T-helper 9 cell (primary cell): ENCODE measurements at places on chromosomes 2 and 18.

DNA sequence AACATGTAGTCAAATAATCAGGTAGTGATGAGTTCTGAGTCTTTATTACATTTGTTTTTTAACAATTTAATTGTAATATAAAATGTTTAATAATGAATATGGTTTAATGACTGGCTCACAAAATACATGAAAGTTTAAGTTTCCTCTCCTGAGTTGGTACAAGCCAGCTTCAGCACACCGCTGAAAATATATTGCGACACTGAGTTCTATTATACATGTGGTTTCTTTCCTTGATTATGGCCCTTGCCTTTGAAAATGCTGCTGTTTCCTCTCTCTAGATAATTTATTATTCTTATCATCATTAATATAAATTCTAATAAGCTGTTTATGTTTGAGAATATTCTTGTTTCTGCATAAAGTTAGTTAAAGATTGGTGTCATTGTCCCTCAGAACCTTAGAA is 249.3 kb downstream of the PARD3B start:
- no peak for DNase-seq

DNA sequence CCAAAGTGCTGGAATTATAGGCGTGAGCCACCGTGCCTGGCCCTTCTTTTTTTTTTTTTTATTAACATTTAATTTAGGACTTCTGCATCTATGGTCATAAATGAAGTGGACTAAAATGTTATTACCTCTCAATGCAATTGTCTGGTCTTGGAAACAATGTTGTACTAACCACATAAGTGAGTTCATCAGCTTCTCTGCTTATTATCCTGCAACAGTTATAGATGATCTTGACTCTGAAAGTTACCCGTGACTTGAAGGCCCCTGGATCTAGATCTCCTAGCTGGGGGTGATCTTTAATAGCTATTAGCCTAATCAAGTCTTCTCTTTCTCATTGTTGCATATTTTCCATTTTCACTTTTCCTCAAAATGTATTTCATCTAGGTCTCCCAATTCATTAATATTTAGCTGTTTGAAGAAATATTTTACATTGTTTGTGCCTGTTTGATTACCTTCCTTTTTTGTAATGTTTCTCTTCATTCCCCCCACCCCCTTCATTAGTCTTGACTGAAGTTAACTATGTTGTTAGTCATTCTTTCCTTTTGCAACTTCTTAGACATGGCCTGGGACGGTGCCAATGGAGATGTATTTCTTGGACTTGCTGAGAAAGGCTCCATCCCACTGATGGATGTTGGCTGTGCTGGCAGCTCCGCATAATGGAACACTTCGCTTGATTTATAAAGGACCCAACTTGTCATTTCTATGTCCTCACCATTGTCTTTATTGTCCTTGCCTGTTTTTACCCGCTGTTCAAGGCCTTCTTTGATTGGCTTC is 141.6 kb upstream of the RIOK3 start:
- no peak for DNase-seq

DNA sequence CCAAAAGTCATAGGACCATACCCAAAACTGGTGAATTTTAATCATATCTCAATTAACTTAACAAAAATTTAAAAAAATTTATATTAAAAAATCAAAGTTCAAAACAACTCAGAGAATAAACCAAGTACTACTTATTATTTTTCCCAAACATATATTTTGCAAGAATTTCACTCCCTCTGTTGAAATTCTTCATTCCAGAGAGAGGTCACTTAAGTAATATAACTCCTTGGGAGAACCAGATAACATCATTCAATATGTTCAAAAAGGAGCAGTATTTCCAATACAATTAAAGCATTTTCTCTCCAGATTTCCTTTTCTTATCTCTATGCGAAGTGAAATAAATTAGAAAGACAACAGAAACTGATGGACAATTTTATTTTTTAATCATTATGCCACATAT is 165.9 kb upstream of the RND3 start:
- no peak for DNase-seq

DNA sequence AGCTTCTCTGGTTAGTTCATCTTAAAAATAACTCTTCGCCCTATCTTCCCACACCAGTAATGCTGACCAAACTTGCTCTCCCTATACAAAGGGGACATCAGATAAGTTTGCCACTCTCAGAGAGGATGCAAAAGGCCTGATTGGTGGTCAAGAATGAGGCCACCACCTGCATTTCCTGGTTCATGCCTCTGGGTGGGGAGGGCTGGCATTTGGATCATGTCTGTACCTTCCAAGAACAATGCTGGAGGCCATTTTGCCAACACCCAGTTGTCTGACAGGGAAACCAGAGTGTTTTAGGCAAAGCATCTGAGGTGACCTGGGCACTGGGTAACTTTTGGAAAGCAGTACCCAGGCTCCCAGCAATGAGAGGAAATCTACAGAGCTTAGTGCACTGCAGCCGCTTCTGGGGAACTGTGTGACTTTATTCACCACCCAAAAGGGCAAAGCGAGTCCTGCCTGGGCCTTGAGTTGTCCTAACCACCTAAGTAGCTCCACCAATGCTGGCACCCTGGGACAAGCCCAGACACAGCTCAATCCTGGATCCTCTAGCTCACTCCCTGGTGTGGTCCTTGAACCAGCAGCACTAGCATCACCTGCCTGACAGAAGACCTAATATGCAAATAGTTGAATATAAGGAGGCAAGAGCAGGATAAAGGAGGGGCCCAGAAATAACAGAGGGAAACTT is 35.1 kb downstream of the CAPN13 start:
- DNase-seq = no peak

GRCh38 chr2:207854484-207855440 is 85.1 kb upstream of the FZD5 start:
- DNase-seq = no peak

DNA sequence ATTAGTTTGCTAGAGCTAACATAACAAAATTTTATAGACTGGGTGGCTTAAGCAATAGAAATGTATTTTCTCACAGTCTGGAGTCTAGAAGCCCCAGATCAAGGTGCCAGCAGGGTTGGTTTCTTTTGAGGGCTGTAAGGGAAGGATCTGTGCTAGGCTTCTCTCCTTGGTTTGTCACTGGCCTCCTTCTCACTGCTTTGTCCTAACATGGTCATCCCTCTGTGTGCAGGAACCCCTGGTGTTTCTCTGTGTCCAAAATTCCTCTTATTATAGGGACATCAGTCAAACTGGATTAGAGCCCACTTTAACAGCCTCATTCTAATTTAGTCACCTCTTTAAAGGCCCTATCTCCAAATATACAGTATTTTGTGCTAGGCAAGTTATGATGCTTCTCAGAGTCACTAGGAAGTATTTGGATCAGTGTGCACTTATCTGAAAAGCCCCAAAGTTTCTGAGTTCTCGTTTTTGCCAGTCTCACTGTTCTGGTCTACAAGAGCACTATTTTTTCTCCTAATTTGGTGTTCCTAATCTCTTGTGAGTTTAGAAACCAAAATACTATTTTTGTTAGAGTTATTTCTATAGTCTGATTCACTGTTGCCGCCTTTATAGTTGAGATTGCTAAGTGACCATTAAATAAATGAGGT is 29.0 kb downstream of the ZC3H6 start:
- no peak for DNase-seq

GRCh38 chr2:235293061-235293460 is 200.8 kb upstream of the AGAP1 start:
- no peak for DNase-seq

GRCh38 chr18:76524900-76525698 is 30.1 kb upstream of the ZNF516 start:
- DNase-seq = no peak

DNA sequence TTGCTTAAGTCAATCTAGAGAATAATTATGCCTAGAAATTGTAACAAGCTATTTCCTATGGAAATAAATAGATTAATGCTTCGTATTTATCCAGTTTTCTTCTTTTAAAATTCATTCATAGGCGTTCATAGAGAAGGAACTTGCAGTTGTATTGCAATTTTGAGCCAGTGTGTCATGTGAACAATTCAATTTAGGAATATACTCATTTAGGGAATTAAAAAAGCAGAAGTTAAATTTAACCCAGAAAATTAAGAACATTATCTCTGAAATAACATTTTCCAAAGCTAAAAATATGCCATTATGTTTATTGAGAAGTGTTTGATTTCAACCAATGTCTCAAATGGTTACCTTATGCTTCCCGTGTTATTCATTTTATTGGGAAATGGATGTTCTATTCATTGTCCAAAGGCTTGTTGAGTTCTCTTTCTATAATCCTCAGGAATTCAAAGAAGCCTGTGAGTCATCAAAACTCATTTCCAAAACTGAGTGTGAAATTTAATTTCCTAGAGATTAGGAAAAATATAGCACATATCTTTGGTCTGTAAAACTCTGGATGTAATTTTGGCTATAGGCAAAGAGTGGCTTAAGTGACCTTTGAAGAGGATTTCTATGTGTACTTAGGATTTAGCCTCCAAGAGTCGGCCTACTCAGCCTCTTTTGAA is 99.7 kb downstream of the SLC8A1 start:
- DNase-seq = no peak

- no peak for DNase-seq
These were observed 145.8 kb downstream of the CAPN13 start for GRCh38 chr2:30661173-30662107.

DNA sequence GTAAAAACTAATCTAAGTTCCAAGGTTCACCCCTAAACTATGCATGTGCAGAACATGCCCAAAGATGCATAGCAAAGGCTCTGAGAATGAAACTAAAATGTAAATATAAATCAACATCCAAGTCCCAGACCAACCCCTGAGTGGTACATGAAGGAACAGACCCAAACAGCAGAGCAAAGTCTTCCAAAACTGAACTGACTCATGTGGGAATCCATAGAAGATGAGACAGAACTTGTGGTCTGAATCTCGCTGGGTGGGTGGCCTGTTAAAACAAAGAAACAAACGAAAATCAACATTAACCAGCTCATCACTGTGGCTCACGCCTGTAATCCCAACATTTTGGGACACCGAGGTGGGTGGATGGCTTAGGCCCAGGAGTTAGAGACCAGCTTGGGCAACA is 29.5 kb upstream of the ATRAID start:
- no peak for DNase-seq

- DNase-seq = no peak
These were observed 101.4 kb upstream of the ATP5MC3 start for GRCh38 chr2:175282886-175283285.

- no peak for DNase-seq
These were observed 19.4 kb downstream of the TLK1 start for GRCh38 chr2:171141320-171141719.

DNA sequence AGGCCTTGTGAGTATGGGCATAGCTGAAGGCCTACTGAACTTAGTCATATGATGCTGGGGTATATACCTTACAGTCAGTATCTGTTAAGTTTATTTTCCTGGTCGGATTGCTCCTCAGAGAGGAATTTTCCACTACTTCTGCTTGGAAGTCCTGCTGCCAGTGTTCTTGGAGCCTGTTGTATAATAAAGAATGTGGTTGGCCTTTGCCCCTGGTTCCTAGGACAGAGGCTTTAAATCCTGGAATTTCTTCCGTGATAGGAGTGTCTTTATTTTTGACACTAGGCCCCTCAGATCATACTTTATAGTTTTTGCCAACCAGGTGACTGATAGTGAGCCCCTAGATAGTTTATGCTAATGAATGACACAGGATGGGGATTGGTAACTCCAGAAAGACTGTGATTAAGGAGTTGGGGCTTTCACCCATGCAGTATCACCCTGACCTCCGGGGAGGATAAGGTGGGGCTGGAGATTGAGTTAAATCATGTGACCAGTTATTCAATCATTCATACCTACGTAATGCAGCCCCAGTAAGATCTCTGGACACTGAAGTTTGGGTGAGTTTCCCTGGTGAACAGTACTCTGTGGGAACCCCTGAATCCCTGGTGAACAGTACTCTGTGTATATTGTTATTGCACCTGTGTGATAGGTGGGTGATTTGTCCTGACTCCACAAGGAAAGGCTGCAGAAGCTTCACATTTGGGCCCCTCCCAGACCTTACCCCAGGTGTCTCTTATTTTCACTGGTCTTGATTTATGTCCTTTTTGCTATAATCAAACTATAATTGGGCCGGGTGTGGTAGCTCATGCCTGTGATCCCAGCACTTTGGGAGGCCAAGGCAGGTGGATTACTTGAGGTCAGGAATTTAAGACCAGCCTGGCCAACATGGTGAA is 56.9 kb downstream of the COMMD1 start:
- no peak for DNase-seq

GRCh38 chr2:188573453-188573852 is 281.8 kb downstream of the GULP1 start:
- DNase-seq = no peak

DNA sequence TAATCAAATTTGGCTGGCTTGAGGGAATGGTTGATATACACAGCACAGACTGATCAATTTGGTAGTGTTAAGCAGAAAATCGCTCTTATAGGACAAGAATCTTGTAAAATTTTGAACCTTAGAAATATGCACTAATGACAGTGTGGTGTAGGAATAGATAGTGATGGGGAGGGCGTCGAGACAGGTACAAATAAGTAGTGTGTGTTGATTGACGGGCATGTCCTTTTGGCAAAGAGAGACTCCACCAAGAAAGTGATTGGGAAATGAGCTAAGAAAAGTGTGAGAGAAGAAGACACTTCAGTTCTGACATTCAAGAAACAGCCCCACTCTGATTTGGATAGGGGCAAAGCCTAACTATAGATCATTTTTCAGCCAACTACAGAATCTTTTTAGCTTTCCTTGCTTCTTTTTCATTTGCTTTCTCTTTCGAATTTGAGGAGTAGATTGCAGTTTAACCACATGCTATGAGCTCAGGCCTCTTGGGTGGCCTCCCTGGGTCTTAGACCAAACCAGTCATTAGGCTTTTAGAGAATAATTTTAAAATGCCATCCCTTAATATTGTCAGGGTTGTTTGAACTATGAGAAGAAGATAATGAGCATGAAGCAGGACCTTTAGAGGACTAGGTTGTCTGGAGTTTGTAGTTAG is 127.1 kb downstream of the CERS6 start:
- DNase-seq = no peak

GRCh38 chr2:167833294-167833693 is 414.1 kb downstream of the STK39 start:
- DNase-seq = no peak

- DNase-seq = no peak
These were observed 87.1 kb downstream of the CNTNAP5 start for GRCh38 chr2:124112206-124112605.

DNA sequence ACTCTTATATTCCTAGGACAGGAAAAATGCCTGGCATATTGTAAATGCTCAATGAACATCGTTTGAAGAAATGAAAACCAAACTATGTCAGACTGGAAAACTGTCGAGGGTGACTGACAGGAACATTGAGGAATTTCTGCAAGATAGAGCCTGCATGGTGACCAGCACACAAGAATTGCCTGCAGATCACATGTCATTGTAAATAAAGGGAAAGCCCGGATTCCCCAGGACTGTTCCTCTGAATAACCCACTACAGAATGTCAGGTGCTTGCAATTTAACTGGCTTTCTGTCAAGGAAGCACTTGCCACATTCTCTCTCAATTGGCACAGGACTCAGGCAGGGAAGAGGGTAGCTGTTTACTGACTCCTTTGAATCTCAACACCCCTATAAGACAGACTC is 129.0 kb upstream of the REG3G start:
- DNase-seq = no peak

- no peak for DNase-seq
These were observed 202.4 kb downstream of the FHOD3 start for GRCh38 chr18:36499938-36500337.
